ENCODE measurements at places on chromosomes 1 and 21. TPM values are rescaled to one million over a fixed set of nuclear protein-coding genes. Genes with fewer than 3 reads are reported as not detected.

GRCh38 chr1:226772446-226773139 is 33.5 kb upstream of the ITPKB start:
- H3K27me3 ChIP-seq = no peaks in the 10 kb centered on the region
- H3K36me3 ChIP-seq = no peaks in the 10 kb centered on the region
- no peak for DNase-seq
- no peak overlapping the region for H3K4me3 ChIP-seq

- no peak overlapping the region for H3K27ac ChIP-seq
- no peaks in the 10 kb centered on the region for H3K36me3 ChIP-seq
- H3K27me3 ChIP-seq = no peaks in the 10 kb centered on the region
- H3K4me3 ChIP-seq = peak overlapping the region; percentile 98
Observed at GRCh38 chr1:42815941-42816584, 859 bp upstream of the ERMAP start.

LORICRIN gene
- not detected for polyA plus RNA-seq

ADAM15 gene
- polyA plus RNA-seq = 17.3 TPM

DNA sequence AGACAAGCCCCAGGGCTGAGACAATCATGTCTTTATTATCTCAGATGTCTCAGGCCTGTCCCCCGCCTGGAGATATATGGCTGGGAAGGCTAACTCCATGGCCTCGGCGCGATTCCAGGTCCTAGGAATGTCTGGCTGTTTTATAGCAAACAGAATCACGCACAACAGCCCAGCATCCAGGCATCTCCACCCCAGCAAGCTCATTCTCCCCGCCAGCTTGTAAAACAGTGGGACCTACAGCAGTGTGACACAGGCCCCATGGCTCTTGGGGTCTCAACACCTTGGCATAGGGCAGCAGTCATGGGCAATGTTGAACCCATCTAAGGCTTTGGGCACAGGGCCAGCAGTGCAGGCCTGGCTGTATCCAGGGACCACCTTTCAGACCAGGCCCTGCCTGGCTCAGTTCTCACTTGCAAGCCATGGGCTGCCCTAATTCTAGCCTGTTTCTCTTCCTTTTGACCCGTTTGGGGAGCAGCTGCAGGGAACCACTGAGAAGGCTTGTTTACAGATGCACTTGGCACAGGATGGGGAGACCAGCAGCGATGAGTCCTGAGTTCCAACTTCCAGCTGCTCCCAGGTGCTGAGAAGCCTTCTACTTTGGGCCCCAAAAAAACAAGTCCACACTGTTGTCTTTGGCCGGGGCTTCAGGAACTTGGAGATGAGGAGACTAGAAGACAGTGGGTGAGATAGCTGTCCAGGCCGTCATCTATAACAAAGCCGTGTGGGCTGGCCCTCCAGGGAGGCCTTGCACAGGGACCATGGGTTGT is 34.4 kb downstream of the WNT4 start:
- no peak overlapping the region for H3K4me3 ChIP-seq
- H3K27ac ChIP-seq = no peak overlapping the region
- no peaks in the 10 kb centered on the region for H3K4me1 ChIP-seq
- no peaks in the 10 kb centered on the region for H3K36me3 ChIP-seq
- H3K27me3 ChIP-seq = no peaks in the 10 kb centered on the region
- no peak for DNase-seq

HAPLN2 gene
- 0.13 TPM for polyA plus RNA-seq

CD52 gene
- polyA plus RNA-seq = 31.4 TPM

KIF26B gene
- polyA plus RNA-seq = under 0.01 TPM

CFAP74 gene
- polyA plus RNA-seq = not detected

- no peak for DNase-seq
- H3K36me3 ChIP-seq = no peaks in the 10 kb centered on the region
Observed at GRCh38 chr1:94793296-94793656, 26.9 kb upstream of the SLC44A3 start.

- H3K27ac ChIP-seq = no peak overlapping the region
- DNase-seq = peak; percentile 92
- H3K27me3 ChIP-seq = no peaks in the 10 kb centered on the region
- H3K36me3 ChIP-seq = no peaks in the 10 kb centered on the region
- no peaks in the 10 kb centered on the region for H3K4me1 ChIP-seq
Observed at GRCh38 chr1:61077676-61078541, 4.5 kb upstream of the NFIA start.

CEP350 gene
- 4.3 TPM for polyA plus RNA-seq

TGFB2 gene
- polyA plus RNA-seq = 2.2 TPM

DNA sequence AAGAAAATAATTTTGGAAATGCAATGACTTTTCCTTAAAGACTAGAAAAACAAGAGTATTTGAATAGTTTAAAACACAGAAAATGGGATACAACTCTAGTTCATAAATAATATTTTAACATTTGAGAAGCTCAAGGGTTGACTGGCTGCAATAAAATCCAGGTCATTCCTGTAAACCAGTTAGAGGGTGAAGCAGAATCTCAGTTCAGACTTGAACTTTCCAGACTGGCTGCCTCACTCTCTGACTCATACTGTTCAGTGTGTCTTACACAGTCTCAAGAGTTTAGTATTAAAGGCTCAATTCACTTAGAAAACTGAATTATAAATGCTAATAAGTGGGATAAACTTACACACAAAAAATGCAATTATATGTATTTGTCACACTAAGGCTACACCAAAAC is 89.9 kb downstream of the RAVER2 start:
- H3K27ac ChIP-seq = no peak overlapping the region
- no peak overlapping the region for H3K4me3 ChIP-seq
- H3K4me1 ChIP-seq = no peaks in the 10 kb centered on the region
- peaks cover 11% of the 10 kb centered on the region for H3K36me3 ChIP-seq
- no peaks in the 10 kb centered on the region for H3K27me3 ChIP-seq
- DNase-seq = no peak

DNA sequence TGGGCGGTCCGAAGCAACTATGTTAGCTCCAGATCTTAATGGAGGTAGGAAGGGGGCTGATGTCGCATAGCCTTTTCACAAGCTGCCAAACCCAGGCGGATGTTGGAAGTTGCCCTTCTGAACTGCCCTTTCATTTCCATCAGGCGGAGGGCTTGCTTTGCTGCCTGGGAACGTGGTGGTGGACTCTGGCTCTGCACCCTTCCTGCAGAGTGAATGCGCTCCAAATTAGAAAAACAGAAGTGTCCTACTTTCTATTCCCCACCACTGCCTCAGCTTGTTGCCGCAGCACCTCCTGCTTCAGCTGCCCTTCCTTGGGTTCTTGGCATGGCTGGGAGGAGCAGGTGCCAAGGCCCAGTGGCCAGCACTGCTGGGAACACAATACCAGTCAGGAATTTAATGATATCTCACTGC is 60.6 kb downstream of the AK4 start:
- no peak for DNase-seq
- H3K4me3 ChIP-seq = no peak overlapping the region
- no peaks in the 10 kb centered on the region for H3K36me3 ChIP-seq
- H3K27ac ChIP-seq = no peak overlapping the region

DNA sequence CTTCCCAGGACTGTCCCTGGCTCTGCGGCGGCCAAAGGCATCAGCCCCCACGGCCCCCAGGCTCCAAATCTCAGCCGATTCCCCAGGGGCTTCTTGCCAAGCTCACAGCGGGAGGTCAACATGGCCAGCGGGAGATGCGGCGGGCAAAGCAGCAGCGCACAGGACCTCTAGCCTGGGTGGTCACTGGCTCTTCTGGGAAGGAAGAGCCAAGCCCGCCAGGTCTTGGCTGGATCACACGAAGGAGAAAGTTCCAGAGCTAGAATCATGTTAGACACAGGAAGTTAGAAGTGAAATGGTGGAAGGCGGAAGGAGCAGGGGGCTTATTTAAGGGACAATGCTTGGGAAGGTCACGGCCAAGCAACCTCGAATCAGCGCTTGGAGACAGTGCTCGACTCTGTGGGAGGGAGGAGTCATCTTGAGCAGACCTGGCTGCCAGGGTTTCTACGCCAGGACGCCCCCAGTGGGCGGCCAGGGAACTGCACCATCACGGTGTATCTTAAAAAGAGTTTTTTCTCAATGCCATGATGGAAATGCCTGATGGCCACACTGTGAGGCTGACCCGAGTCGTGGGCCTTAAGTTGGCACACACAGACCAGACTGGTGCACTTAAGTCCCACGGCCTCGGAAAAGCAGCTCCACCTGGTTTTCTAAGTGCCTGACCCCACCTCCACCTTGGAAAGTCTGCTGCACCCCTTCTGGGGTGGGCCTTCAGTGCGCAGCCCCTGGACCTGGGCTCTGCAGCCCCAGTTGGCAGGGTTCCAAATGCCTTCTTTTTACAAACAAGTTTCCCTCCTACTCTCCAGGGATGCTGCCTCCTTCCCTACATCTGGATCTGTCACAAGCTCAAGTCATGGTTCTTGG is 29.3 kb downstream of the SLC66A1 start:
- no peak overlapping the region for H3K27ac ChIP-seq
- H3K4me3 ChIP-seq = no peak overlapping the region
- peak; percentile 82 for DNase-seq
- H3K36me3 ChIP-seq = no peaks in the 10 kb centered on the region

TEDDM1 gene
- not detected for polyA plus RNA-seq

DNA sequence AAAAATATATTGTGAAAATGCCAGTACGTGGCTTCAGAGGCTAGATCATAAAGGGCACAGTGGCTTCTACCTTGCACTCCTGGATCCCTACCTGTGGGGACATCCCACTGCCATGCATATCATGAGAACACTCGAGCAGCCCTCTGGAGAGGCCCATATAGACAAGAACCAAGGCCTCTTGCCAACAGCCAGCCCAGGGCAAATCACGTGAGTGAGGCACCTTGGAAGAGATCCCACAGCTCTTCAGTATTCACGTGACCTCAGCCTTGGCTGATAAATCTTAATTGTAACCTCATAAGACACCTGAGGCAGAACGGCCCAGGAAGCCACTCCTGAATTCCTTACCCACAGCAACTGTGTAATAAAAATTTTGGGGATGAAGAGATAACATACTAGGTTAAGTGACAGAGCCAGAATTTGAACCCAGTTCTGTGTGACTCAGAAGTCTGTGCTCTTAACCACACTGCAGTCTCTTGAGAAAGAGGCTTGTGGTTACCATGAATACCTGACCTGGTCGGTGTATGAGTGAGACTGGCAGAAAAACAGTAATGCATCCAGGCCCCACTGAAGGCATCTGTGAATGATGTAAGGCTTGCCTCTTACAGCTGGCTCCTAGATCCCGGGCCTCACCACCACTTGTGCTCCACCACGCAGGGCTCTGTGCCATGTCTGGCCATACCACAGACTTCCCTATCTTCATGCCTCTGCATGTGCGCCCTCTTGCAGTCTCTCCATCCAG is 6.9 kb upstream of the A3GALT2 start:
- peaks cover 6% of the 10 kb centered on the region for H3K36me3 ChIP-seq
- no peak overlapping the region for H3K27ac ChIP-seq
- no peaks in the 10 kb centered on the region for H3K4me1 ChIP-seq

DNA sequence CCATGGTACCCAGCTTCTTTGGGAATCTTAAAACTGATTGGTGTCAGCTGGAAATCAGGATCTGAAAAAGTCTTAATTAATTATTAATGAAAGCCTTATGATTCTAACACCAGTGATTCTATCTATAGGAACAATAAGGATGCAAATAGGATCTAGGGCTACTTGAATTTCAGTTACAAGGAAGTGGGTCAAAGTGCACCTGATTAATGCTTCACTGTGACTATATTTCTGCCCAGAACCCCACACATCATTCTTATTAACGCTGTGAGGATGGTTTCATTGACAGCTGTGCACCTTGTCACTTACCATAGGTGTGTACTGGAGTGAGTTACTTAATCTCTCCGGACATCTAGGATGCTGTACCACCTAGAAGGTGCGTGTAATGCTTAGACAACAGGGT is 99.8 kb upstream of the ETV3 start:
- no peak for DNase-seq
- no peak overlapping the region for H3K27ac ChIP-seq
- H3K27me3 ChIP-seq = no peaks in the 10 kb centered on the region
- H3K4me1 ChIP-seq = no peaks in the 10 kb centered on the region
- no peaks in the 10 kb centered on the region for H3K36me3 ChIP-seq
- no peak overlapping the region for H3K4me3 ChIP-seq

DNA sequence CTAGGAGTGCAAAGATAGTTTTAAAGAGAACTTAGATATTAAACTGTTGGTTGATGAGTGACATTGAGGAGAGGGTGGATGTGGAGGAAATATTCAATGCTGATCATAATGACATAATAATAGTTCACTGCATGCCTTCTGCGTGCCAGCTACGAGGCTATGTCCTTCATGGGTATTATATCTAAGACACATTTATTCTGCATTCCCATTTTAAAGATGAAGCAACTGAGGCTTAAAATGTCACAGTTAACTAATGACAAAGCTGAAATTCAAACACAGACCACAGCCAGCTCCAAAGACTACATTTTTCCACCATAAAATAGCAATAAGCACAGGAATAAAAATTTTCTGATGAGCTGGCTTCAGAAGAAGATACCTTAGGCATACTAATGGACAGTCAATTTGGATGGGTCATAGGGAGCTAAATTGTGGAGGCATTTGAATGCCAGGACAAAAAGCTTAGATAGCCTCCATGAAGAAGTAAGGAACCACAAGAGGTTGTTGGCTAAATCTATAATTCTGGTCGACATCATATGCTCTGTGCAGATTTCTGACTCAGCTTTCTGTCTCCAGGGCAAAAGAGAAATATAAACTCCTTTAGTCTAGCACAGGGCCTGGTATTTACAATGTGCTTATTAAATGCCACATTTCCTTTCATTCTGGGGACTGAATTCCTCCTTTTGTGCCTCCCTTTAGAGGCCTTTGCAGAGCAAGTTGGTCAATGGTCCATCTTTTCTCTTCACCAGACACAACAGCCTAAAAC is 71.2 kb upstream of the NRIP1 start:
- no peaks in the 10 kb centered on the region for H3K4me1 ChIP-seq
- H3K4me3 ChIP-seq = no peak overlapping the region
- no peaks in the 10 kb centered on the region for H3K27me3 ChIP-seq
- no peak overlapping the region for H3K27ac ChIP-seq

DNA sequence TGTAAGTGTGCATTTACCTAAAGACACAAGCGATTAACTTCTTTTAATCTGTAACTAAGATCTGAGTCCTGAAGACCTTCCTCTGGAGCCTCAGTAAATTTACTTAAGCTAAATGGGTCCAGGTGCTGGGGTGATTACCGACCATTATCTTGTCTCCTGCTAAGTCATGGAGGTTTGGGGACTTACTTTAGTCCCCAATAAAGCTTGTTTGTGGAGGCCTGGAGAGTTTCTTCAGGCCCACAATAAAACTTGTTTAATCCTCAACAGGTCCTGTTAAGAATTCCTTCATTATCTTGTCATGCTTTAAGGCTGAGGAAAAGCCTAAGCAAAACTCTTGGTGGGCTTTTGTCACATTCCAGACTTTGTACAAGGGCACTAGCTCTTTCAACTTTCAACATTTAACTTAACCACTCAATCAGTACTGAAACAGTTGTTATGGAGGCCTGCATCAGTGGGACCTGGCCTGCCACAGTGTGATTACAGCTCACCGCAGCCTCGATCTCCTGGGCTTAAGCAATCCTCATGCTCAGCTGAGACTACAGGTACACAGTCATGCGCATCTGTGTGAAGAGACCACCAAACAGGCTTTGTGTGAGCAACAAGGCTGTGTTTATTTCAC is 84.0 kb downstream of the FMO4 start:
- DNase-seq = no peak
- no peaks in the 10 kb centered on the region for H3K36me3 ChIP-seq
- H3K27me3 ChIP-seq = no peaks in the 10 kb centered on the region
- no peaks in the 10 kb centered on the region for H3K4me1 ChIP-seq
- no peak overlapping the region for H3K27ac ChIP-seq

- H3K4me3 ChIP-seq = no peak overlapping the region
- H3K27ac ChIP-seq = no peak overlapping the region
- no peaks in the 10 kb centered on the region for H3K4me1 ChIP-seq
- no peaks in the 10 kb centered on the region for H3K27me3 ChIP-seq
- no peaks in the 10 kb centered on the region for H3K36me3 ChIP-seq
- DNase-seq = no peak
Observed at GRCh38 chr1:206856674-206857464, 8.6 kb upstream of the IL20 start.

GRCh38 chr21:26388731-26389231 is 184.3 kb downstream of the CYYR1 start:
- no peaks in the 10 kb centered on the region for H3K36me3 ChIP-seq
- no peak overlapping the region for H3K27ac ChIP-seq
- H3K27me3 ChIP-seq = no peaks in the 10 kb centered on the region
- H3K4me3 ChIP-seq = no peak overlapping the region
- no peak for DNase-seq
